Keratinocyte (primary cell): ENCODE measurements at places on chromosomes 7 and 10. TPM values are rescaled to one million over a fixed set of nuclear protein-coding genes. Genes with fewer than 3 reads are reported as not detected.

DNA sequence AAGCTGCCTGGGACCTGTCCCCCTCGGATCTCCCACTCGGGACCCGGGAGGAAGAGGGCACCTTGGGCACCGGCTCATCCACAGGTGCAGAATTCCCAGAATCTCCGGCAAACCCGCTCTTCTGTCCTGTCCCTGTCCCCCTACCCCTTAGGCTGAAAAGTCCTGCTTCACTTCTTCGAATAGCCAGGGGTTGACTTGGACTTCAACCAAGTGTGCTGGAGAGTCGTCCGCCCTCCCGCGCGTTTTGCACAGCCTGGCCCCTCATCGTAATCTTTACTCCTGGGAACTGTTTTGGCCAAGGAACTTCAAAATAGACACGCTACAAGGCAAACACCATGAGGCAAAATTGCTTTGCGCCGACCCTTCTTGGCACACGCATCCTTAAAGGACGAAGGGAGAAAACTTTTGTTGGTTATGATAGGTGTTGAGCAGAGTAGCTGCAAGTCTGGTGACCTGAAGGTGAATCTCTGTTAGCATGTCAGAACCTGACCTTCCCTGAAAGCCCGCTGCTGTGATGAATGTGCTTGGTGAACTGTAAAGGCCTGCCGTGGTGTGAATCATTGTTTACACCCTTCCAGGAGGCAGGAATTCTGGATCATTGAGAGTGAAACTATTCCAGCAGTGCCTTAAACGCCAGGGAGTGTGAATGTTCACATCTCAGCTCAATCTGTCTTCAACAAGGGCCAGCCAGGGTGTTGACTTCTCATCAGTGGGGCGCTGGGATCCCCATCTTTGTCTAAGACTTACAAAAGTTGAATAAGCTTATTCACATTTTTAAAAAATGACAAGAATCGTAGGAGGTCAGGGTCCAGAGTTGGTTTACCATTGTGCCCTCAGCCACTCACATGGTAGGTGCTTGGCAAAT is 589 bp upstream of the RAPGEF5 start:
- peak; percentile 63 for DNase-seq
- H3K27me3 ChIP-seq = no peaks in the 10 kb centered on the region
- H3K36me3 ChIP-seq = no peaks in the 10 kb centered on the region
- H3K27ac ChIP-seq = peak overlapping the region; percentile 89

GRCh38 chr10:91284486-91285090 is 64.1 kb downstream of the PCGF5 start:
- H3K4me1 ChIP-seq = peaks cover 7% of the 10 kb centered on the region
- no peaks in the 10 kb centered on the region for H3K27me3 ChIP-seq
- H3K27ac ChIP-seq = no peak overlapping the region
- H3K36me3 ChIP-seq = no peaks in the 10 kb centered on the region
- no peak overlapping the region for H3K4me3 ChIP-seq
- no peak for DNase-seq

- H3K27ac ChIP-seq = no peak overlapping the region
- H3K4me1 ChIP-seq = no peaks in the 10 kb centered on the region
- H3K4me3 ChIP-seq = no peak overlapping the region
- H3K27me3 ChIP-seq = peaks cover 3% of the 10 kb centered on the region
- H3K36me3 ChIP-seq = no peaks in the 10 kb centered on the region
Measured at GRCh38 chr10:29895456-29895855, 163.9 kb downstream of the JCAD start.

DNA sequence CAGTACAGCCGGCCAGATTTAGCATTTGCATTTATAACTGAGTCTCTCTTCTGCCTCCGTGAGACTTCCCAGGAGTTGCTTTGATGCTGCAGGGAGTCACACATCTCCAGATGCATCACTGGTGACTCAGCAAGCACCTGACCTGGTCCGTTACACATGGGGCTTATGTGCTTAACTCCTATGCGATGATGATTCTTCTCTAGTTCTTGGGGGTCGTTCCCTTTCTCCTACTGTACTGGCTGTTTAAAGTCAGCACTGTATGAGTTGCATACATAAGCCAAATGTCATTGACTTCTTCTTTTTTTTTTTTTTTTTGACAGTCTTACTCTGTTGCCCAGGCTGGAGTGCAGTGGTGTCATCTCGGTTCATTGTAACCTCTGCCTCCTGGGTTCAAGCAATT is 13.0 kb upstream of the AKR1E2 start:
- H3K36me3 ChIP-seq = no peaks in the 10 kb centered on the region
- H3K27me3 ChIP-seq = no peaks in the 10 kb centered on the region
- peaks cover 14% of the 10 kb centered on the region for H3K4me1 ChIP-seq
- H3K4me3 ChIP-seq = no peak overlapping the region
- DNase-seq = peak; percentile 62

DNA sequence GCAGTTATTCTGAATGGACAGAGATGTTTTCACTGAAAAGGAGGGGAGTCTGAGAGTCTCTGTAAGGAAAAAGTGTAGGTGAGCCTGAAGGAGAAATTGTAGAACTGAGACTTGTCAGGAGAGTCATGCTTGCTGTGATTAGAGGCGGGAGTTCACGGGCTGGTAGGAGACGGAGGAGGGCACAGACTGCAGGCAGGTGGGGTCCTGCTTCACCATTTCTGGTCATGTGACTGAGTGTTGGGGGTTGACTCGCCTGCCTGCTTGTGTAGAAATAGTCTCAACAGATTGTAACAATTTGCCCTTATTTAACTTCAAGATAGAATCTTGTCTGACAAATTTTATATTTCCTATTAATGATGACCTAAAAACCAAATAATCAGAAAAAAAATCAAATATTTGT is 70.3 kb downstream of the OGDH start:
- H3K4me1 ChIP-seq = peaks cover 10% of the 10 kb centered on the region
- no peak for DNase-seq
- no peaks in the 10 kb centered on the region for H3K27me3 ChIP-seq
- no peak overlapping the region for H3K27ac ChIP-seq
- H3K36me3 ChIP-seq = peaks cover 27% of the 10 kb centered on the region

Gene SMKR1
- polyA plus RNA-seq = 0.23 to 0.81 TPM (median 0.76 TPM) in 3 replicates
